ENCODE measurements at places on chromosomes 5 and 9.

- no peak for DNase-seq
Measured at GRCh38 chr9:117784996-117785395, 80.8 kb downstream of the TLR4 start.

DNA sequence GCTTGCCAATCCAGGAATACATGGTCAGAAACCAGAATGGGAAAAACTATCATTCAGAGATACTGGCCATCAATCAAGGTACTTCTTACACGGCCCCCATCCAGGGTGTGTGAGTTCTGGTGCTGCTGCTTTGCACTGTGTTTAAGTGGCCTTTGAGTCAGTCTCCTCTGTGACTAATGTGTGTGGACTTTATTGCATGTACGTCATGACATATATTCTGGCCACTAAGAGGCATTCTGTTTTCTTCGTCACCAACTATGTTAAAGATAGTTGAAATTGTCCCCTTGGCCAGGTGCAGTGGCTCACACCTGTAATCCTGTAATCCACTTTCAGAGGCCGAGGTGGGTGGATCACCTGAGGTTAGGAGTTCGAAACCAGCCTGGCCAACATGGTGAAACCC, 8.5 kb downstream of the EXOSC3 start:
- DNase-seq, result no peak

DNA sequence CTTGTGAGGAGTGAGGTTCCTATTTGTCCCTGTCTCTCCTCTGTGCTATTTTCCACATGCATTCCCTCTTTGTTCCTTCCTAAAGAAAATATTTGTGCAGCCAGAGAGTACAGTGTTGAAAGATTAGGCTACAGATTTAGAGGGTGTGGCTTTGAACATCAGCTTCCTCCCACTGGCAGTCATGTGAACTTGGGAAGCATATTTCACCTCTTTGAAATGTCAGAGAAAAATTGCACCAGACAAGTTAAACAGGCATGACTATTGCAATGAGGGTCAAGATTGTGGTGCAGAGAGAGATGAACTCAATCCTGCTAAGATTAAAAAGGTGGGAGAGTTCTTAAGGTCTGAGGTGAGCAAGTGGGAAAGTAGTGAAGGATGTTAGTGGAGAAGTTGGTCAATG, 641.0 kb downstream of the DNAH5 start:
- DNase-seq, result no peak

- DNase-seq, result no peak
Measured at GRCh38 chr9:87113874-87114273, 166.6 kb upstream of the GAS1 start.

DNA sequence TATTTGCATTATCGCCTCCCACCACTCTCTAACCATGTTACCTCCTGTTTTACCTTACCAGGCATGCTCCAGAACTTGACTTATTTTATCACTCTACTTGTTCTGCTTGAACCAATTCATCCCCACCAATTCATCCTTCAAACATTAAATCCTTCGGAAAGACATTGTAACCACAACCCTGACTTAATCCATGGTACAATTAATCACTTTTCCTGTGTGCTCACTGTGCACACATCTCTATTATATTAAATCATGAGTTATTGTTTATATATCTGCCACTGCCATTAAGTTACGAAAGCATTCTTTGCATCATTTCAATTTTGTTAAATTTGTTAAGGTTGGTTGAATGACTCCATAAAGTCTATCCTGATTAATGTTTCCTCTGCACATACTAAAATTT, 7.4 kb upstream of the C5orf46 start:
- no peak for DNase-seq

GRCh38 chr9:2477755-2478154, 143.8 kb upstream of the VLDLR start:
- no peak for DNase-seq

GRCh38 chr9:89425921-89426383, 72.0 kb downstream of the SEMA4D start:
- no peak for DNase-seq

DNA sequence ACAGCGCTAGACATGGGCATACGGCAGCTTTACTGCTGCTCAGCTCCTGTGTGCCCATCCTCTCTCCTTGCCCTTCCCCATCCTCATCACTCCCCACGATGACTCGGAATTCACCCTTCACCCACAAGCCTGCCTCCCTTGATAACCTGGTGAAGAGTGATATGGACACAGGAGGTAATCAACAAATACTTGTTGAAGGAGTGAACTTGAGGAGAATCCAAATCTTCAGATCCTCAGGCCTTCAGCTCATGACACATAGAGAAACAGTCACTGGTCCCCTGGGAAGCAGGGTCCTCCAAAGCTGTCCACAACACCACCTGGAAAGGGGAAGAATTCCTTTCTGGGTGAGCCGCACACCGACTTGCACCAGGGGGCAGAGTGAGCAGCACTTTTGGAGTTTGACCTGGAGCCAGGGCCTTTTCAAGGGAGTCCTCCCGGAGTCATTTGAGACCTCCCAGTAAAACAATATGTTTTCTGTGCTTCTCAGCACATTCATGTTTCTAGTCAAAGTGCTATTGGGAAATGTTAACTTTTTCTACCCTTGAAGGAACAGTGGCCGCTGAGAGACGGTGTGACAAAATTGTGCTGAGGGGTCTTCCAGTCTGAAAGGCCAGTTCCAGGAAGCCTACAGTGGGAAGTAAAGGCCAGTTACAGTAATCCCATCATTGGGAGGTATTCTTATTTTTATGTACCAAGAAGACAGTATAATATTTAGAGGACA, 332.3 kb downstream of the CWC27 start:
- peak; percentile 50 for DNase-seq

DNA sequence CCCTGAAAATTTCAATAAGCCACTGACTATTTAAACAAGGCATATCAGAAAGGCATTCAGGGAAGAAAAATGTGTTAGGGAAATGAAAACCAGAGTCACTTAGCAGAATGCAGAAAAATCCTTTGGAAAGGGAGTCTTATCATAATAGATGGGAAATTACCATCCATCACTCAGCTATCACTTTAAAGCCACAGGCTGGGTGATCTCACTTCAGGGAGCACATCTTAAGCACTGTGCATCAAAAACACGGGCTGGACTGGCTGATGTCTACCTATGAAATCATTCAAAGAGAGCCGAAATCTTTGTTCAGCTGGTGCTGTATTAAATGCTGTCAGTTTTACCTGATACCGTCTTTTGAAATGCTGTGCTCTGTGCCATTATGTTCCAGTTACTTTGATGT, 73.5 kb downstream of the C9orf57 start:
- DNase-seq, result no peak

- peak; percentile 90 for DNase-seq
Measured at GRCh38 chr9:93058355-93059010, at the start of gene SUSD3. TSS of gene SUSD3 (plus strand) at chr9:93058701. CDS start at chr9:93058743, 42 bp downstream.
